ENCODE measurements at places on chromosomes 6 and 20. TPM values are rescaled to one million over a fixed set of nuclear protein-coding genes. Genes with fewer than 3 reads are reported as not detected.

GRCh38 chr6:156639009-156639721 is 138.0 kb upstream of the ARID1B start:
- no peak for DNase-seq
- H3K4me1 ChIP-seq: no peaks in the 10 kb centered on the region
- no peak overlapping the region for H3K27ac ChIP-seq
- H3K36me3 ChIP-seq: no peaks in the 10 kb centered on the region
- H3K27me3 ChIP-seq: no peaks in the 10 kb centered on the region

DNA sequence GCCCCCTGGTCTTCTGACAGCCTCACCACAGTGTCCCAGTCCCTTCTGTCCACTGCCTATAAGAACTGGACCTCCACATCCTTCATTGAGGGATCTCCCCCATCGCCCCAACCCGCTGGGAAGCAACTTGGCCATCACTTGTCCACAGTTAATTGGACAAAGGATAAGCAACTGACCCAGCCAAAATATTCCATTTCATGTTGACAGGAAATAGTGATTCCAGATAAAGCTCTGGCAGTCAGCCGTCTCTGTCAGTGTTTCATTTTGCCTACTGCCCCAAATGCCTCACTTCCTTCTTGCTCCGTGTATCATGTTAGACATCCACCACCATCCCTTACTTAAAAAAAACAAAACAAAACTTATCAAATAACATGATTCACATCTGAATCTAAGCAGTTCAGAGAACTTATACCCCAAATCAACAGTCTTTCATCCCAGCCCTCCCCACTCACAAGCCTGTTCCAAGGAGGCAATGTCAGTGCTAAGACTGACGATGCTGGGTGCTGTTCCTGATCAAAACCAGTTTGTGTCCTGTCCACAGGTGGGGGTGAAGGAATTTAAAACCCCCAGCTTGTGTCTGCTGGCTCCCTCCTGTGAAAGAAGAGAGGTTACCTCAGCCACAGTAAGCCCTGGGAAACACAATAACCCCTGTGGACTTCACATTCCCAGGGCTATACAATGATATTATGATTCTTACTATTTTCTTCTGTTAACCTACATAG is 162.5 kb downstream of the WDR27 start:
- no peak overlapping the region for H3K27ac ChIP-seq
- H3K27me3 ChIP-seq: no peaks in the 10 kb centered on the region
- no peak overlapping the region for H3K4me3 ChIP-seq
- no peaks in the 10 kb centered on the region for H3K36me3 ChIP-seq
- no peaks in the 10 kb centered on the region for H3K4me1 ChIP-seq
- DNase-seq: no peak

GRCh38 chr6:50720623-50721022 is 7.3 kb downstream of the TFAP2D start:
- no peak overlapping the region for H3K27ac ChIP-seq
- H3K4me3 ChIP-seq: no peak overlapping the region
- H3K27me3 ChIP-seq: no peaks in the 10 kb centered on the region

GRCh38 chr6:34729631-34730470 is 27.5 kb upstream of the SNRPC start:
- no peak for DNase-seq
- H3K36me3 ChIP-seq: no peaks in the 10 kb centered on the region
- no peaks in the 10 kb centered on the region for H3K4me1 ChIP-seq
- no peak overlapping the region for H3K4me3 ChIP-seq
- no peaks in the 10 kb centered on the region for H3K27me3 ChIP-seq

Gene SF3B5
- 75.2 TPM for total RNA-seq

DNA sequence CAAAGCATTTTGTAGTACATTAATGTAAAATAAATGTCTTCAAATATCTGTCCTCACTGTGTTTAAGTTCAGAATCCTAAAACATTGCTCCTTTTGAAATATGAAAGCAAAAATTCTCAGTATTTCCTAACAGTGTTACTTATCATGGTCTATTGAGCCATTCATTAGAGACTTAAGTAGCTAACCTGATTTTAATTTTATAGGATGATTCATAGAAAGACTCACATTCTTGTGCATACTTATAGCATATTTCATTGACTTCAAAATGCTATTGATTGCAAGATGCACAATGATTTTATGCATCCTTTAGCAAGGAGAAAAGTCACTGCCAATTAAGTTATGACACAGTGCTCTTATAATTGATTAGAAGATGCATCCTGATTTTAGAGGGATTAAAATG is 85.7 kb downstream of the HIVEP1 start:
- no peaks in the 10 kb centered on the region for H3K36me3 ChIP-seq
- H3K4me3 ChIP-seq: no peak overlapping the region
- DNase-seq: no peak
